ENCODE measurements at places on chromosomes 5 and 9.

DNA sequence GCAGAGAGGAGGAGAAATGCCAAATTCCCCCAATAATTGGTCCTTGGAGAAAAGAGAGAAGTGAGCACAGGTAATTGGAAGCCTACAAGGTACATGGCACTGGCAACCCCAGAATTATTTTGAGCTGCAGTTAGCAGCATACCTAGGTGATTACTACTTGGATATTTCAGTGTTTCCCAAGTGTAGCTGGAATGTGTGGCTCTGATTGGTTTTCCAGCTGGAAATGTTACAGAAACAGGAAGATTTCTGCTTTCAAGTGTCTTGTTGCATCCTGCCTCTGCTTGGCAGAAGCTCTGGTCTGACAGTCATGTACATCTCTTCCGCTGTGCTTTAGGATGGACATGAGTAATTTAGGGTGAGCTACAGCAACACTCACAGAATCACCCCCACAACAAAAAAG, 262.1 kb downstream of the ENC1 start:
- DNase-seq, result no peak

- no peak for DNase-seq
These were observed 62.8 kb downstream of the C9orf50 start for GRCh38 chr9:129558063-129558550.

DNA sequence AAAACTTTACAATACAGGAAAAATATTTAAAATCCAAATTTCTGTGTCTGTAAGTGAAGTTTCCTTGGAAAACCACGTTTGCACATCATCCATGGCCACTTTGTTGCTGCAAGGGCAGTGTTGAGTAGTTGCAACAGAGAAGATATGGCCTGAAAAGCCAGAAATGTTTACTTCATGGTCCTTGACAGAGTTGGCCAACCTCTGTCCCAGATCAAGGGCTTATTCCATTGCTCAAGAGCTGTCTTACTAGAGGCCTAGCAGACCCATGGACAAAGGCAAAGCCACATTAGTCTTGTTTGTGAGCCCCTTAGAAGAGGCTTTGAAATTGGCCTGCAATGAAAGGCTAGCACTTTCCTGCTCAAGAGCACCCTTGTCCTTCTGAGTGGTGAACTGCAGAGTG, 119.4 kb downstream of the GAS1 start:
- no peak for DNase-seq

DNA sequence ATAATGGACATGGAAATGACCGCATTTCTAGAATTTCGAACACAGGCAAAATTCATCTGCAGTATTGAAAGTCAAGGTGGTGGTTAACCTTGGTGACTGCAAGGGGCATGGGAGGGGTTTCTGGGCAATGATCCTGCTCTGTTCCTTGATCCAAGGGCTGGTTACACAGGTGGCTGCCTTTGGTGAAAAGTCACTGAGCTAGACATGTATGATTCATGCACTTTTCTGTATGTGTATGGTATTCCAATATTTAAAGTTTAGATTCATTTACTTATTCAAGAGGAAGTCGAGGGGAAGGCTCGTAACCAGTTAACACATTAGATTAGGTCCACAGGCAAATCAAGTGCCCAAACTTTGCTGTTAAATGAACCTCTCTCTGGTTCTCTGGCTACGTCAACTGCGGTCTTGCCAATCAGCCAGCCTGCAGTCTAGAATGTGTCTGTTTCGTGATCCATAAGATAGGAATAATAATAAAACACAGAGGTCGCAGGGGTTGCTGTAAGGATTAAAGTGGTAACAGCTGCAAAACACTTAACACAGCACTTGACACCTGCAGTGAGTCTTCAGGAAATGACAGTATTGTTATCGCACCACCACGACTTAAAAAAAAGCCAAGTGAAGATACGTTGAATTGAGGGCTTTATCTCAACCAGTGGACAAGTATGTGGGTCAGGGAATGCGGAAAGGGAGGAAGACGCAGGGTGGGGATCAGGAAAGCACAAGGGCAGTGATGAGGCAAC, 92.5 kb downstream of the TLE1 start:
- DNase-seq, result no peak

DNA sequence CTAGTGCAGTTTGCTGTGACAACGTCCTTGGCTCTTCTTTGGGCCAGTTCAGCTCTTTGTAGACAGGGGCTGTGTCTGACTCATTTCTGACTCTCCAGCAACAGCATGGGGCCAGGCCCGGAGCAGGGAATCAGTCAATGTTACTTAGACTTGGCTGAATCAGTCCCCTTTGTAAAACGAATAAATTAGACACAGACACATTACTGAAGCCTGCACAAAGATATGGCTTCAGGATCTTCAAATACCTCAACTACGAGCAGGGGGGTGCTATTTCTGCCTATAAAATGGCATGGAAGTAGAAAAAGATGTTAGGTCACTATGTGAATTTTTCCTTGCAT, 204.7 kb downstream of the TTLL11 start:
- DNase-seq, result no peak

- DNase-seq, result no peak
These were observed 106.5 kb downstream of the THBS4 start for GRCh38 chr5:80141681-80142080.

- no peak for DNase-seq
These were observed at the start of gene SPATA6L for GRCh38 chr9:4666042-4666699. Gene SPATA6L (minus strand): TSS chr9:4666480. CDS start chr9:4666250, 230 bp downstream.

DNA sequence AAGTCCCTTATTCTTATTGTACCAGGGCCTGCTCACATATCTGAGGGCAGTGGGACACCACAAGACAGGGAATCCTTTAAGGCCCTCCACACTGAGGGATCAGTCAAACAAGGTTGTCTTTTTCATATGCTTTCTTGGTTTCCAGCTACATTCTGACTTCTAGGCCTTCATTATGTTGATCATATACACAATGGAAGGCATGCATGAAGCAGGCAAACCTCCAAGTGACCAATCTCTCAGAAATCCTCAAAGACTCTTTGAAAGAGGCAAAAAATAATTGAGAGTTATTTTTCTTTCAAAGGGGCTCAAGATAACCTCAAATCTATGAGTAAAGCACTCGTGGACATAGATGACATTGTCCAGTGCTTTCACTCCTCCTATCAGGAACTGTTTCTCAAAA, 1195.9 kb upstream of the ACO1 start:
- DNase-seq, result no peak

DNA sequence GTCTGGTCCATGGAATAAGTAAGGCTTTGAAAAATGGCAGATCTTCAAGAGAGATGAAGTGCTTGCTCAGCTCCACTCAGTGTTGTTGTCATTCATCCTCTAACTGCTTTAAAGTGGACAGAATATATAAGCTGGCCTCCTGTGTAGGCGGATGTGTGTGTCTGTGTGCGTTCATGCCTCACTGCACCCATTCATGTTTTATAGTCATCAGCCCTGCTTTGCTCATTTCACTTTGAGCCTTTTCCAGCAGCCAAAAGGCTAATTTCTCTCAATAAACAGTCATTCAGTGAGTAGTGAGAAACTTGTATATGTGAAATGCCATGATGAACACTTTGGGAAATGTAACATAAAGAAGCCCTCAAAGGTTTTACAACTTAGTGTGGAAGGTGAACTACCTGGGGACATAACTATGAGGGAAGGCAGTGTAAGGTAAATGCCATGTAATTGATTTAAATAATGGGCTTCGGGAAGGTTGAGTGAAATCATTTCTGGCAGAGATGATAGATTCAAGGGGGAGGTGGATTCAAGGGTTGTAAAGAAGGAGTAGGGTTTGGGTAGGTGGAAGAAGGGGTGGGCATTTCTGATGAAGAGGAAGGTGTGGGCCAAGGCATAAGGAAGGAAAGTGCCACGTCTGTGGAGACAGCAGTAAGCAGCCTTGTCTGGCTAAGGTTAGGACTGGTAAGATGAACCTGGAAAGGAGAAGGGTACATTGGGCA, 15.7 kb downstream of the TTC23L start:
- DNase-seq, result no peak

GRCh38 chr9:31799953-31800609, 584.4 kb upstream of the ACO1 start:
- no peak for DNase-seq

- no peak for DNase-seq
These were observed 11.7 kb upstream of the RPS14 start for GRCh38 chr5:150461231-150461630.

DNA sequence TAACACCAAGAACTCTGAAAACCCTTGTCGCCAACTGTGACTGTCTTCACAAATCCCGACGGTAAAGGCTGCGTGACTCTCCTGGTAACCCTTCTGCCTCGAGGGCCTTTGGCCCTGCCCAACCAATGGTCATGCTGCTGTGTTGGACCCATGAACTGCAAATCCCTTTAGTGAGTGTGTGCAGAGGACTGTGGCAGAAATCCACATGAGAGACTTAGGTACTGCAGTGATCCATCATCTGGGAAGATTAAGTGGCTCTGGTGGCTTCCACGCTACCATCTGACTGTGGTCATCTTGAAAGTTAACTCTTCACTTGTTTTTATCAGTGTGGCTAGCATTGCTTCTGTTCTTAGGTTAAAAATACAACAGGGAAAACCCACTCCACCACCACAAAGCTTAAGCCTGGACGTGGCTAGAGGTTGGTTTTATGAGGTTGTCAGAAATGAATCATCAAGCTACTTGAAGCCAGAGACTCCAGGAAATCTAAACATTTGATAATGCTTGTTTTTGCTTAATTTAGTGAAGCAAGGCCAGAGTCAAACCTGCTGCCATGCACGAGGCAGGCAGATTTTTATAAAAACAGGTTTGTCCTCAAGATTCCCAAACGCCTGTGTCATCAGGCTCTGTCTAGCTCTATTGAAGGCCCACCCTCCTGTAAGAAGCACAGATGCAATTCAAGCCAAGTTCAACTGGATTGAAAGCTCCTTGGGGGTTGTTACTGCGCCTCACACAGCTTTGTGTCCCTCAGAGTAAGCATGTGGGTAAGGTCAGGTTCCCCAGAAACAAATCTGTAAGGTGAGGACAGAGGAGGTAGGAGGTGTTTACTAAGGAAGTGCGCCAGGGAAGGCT, 52.7 kb upstream of the ERCC6L2 start:
- no peak for DNase-seq

DNA sequence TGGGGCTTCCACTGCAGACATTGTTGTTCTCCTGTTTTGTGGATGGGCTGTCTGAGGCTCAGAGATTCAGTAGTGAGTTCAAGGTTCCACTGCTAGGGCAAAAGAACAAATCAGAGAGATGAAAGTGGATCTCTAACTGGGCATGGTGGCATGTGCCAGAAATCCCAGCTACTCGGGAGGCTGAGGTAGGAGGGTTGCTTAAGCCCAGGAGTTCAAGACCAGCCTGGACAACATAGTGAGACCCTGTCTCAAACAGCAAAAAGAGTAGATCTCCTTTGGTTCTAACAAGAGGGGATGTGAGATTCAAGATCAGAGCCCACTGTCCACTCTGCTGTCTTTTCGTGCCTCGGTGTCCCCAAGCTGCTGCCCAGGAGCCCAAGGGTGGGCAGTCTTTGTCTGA, 11.8 kb upstream of the NDST1 start:
- DNase-seq, result no peak

- DNase-seq, result no peak
These were observed 43.9 kb downstream of the RXRA start for GRCh38 chr9:134370213-134370492.

DNA sequence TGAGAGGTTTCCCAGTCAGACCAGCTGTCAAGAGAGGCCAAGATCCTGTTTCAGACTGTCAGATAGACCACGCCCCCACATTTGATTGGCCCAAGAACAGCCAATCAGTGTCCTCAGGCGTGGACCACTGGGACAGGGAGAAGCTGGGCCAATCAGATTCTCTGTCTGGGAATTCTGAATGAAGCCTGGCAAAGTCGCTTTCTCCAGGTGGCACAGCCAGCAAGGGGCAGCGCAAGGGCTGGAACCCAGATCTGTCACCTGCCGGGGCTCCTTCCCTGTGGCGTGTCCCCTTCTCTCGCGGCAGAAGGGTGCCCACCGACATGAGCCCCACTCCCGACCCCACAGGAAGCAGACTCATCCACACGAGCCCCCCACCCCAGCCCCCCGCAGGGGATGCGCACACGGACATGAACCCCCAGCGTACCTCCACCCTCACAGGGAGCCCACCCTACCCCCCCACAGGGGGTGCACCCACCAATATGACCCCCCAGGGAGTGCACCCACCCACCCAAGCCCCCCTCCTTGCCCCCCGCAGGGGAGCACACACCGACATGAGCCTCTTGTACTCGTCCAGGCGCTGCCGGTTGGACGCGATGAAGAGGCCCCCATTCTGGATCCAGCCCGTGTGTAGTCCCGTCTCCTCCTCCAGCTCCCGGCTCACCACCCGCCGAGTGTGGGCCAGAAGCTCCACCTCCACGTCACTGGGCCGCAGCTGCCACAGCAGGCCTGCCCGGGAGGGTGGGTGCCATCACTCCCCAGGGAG, 6.1 kb downstream of the SARDH start:
- DNase-seq, result no peak

GRCh38 chr5:139774980-139775661, 20.5 kb upstream of the PSD2 start:
- DNase-seq, result peak; percentile 54

DNA sequence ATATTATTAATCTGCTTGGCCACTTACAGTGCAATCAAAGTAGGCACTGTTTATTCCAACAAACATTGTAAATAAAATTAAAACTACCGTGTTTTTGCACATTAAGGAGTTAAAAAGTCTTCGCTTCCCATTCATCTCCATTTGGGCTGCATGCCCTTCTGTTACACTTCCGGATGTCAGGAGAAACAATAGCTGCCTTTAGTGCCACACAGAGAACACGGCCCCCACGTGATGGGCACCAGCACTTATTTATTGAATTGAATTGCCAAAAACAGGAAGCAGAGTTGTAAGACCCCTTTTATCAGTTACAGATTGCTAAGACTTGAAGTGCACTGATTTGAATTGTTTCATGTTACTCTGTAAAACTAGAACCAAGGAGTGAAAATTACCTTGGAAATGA, 80.4 kb downstream of the LHFPL2 start:
- DNase-seq, result no peak

- DNase-seq, result no peak
These were observed 456.4 kb downstream of the CDH10 start for GRCh38 chr5:24188216-24188925.

DNA sequence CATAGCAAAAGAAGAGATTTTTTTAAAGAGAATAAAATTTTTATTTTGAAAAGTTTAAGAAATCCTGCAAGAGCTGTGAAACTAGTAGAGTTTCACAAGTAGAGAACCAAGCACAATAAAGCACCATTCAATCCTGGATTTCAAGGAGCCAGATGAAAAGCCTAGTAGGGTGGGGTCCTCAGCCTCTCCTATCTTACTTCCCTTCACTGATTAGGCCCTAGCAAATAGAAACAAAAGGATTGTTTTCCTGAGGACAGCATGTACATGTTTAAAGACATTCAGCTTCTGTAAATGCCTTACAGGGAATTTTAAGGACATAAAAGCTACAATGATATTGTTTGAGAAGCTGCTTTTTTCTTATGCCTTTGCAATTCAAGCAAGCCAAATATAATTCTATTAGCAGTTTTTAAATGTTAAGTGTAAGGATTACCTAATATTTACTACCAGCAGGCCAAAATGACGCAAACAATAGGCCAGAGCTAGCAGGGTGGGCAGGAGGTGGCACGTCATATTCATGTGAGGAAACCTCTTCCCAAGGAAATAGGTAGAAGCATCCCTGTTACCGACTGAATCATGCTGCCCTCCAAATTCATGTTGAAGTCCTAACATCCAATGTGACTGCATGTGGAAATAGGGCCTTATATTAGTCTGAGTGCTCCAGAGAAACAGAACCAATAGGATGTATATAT, 337.6 kb downstream of the MLLT3 start:
- DNase-seq, result no peak
